ENCODE measurements at places on chromosomes 11 and 22.

DNA sequence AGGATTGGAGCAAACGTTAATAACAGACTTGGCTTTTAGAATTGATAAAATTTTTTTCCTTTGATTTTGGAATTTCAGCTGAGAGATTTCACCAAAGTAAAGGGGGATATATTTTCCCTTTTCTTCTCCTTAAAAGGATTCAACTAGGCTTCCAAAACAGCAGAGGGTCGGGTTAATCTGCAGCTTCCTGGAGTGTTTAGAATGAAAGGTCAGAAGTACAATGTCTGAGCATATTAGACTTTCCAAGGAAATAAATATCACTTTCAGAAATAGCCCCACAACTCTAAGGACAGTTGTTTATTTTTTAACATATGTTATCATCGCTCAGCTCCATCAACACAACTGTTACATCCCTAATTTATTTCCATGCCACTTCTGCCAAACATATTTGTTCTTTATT lies 1532.9 kb upstream of the RAG2 start:
- DNase-seq: no peak

DNA sequence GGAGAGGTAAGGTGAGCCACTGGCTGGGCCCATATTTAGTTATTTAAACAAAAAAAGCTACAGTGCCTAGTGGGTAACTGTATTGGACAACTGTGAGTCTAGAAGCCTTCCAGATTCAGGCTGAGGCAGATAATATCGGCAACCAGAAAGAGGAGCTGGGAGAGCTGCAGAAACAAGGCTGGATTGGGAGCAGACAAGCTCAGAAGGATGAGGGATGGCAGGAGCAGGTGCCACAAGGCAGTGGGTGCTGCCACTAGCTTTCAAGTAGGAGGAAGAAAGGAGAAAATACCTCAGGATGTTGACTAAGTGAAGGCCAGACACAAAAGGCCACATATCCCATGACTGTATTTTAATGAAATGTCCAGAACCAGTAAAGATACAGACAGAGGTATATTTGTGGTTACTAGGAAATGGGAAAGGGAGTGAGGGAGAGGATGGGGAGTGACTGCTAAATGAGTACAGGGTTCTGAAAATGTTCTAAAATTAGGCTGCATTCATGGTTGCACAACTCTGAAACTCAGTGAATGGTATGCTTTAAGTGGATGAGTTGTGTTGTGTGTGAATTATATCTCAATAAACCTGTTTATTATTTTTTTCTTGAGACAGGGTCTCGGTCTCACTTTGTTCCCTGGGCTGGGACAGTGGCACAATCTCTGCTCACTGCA lies 11.8 kb upstream of the RAPSN start:
- no peak for DNase-seq

GRCh38 chr11:78351193-78351592 lies 66.4 kb downstream of the GAB2 start:
- DNase-seq: peak; percentile 39

DNA sequence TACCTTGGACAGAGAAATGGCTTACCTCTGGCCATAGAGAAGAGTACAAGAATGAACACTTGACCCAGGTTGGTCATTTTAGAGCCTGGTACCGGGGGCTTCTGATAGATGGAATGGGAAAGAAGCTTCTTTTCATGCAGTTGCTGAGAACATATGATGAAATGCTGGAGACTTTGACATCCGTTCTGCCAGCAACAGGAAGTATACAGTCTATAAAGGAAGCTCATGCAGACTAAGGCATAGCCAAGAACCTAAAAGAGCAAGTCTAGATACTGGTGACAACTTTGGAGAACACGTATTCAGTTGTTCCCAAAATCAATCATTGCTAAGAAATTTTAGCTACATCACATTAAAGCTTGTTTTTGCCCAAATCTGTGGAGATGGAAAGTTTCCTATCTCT lies 894.6 kb downstream of the METTL15 start:
- no peak for DNase-seq

DNA sequence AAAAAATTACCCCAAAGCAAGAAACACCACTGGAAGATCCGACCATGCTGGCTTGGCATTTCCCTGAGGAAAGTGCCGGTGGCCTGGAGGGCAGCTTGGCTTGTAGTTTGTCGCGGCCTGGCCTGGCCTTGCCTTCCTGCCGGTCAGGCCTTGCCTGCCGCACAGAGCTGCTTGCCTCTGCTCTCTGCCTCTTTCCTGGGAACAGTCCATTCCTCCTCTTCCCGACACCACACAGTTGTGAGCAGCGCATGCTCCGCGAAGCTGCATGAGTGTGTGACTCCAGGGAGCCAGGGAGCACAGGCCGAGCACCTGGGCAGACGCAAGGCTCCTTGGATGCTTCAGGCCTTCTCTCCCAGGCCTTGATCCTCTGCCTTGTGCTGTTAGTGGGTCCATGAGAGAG lies 19.8 kb downstream of the CTTN start:
- DNase-seq: no peak

DNA sequence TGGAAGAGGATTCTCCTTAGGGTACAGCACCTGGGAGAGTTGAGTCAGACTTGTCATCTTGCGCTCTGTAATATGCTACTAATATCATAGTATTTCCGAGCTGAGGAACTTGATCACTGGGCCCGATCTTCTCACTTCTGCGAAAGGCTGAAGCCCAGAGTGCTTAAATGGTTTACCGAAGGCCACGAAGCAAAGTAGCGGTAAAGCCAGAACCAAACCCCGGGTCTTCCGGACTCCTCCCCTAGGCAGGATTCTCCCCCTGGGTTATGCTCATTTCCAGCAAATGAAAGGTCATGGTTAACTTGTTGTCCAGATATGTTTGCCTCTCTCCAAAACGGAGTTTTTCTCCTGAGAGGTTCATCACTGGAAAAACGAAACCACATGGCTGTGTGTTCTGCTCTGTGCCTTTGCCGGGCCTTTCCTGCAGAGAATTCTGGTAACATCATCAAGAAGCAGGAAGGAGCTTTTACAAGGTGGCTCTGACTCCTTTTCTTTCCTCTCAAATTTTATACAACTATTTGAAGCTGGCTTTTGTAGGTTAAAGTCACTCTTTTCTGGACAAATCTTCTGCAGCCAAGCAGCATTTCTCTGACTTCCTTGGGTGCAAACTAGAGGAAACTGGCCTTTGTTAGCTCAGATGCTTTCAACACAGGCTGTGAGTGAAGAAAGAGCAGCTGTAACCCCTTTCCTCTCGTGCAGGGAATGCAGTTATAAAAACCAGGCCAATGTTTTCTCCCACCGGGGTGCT lies 35.5 kb downstream of the UBASH3B start:
- peak; percentile 68 for DNase-seq

- no peak for DNase-seq
Measured at GRCh38 chr11:131710511-131710910, 340.1 kb downstream of the NTM start.

DNA sequence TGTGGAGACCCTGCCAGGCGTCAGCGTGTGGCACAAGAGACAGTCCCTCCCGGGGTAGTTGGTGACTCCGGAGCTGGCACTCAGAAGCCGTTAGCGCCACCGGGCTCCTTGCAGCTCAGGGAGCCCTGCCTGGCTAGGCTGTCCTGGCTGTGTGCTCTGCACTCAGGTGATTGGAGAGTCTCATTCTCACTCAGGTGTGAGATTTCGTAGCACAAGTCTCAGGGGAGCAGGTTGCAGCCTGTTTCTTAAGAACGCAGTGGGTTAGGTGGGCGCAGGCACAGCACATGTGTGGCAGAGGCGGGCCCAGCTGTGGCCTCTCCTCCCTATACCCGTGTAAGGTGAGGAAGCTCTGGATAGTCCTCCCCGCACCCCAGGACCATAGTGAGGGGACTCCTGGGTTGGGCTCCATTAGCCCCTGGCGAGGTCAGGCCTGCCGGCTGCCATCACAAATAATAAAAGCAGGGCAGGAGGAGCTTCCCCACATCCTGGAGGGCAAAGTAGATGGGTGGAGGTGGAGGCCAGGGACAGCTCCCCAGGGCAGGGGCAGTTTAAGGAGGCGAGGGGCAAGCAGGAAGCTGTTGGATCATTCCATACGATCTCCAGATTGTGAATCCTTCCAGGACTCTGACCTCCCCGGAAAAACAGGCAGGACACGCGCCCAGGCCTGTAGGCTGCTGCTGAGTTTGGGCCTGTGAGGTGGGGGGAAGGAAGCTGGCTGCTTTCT lies 39.4 kb downstream of the SBF1 start:
- DNase-seq: no peak

DNA sequence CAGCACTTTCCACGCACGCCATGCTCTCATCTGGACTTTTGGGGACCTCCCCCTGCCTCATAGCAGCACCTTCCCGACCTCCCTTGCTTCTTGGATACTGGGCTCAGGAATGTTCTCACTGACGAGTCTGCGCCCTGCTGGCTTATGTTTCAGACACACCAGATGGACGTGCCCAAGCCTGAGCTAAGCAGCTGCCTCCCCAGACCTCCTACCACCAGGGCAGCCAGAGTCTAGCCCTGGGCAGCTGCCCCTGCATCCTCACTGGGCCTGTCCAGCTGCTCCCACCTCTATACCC lies 13.2 kb upstream of the RGL4 start:
- no peak for DNase-seq

GRCh38 chr11:61533401-61533800 lies 24.9 kb downstream of the LRRC10B start:
- no peak for DNase-seq

GRCh38 chr22:42683578-42684283 lies 34.5 kb upstream of the CYB5R3 start:
- no peak for DNase-seq

DNA sequence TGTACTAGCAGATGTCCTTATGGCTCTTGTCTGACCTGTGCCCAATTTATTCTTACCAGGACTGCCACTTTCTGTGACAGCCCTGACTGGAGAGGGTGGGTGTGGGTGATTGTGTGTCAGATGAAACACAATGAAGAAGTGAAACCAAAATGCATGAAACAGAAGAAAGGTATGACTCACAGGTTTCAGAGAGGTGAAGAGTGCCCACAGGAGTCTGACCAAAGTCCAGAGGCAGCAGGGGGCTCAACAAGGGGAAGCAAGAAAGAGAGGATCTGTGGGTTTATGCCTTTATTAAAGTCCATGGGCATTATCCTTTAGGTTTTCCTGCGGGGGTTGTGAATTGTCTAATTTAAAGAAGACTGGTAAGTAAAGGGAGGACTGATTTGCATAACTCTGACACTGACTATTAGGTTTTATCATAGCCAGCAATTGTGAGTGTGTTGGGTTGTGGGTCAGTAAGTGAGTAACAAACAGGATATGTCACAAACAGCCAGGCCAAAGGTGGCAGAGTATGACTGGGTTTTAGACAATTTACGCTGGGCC lies 3.9 kb upstream of the OR4C6 start:
- DNase-seq: no peak

DNA sequence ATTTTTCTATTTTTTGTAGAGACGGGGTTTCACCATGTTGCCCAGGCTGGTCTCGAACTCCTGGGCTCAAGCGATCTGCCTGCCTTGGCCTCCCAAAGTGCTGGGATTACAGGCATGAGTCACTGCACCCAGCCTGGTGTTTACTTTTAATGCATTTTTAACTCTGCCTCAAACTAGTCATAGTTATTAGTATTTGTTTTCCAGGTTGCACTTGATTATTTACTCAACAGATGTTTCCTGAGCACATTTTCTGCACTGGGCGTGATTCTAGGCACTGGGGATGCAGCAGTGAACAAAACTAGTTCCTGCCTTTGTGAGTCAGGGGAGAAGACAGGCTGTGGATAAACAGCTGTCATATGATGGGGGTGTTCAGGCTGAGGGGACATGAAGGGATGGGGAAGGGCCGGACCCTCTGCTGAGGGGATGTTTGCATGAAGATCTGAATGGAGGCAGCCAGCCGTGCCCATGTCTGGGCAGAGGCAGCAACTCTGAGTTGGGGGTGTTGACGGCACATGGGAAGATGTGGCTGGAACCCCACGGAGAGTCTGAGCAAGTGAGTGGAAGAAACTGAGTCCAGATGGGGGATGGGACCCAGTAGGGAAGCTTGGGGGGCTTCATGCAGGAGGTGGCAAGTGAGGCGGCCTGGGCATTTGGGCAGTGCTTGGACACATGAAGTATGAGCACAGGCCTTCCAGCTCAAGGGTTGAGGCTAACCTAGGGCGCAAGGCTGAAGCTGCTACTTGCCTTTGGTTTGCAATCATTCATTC lies 34.4 kb downstream of the MPPED1 start:
- no peak for DNase-seq

DNA sequence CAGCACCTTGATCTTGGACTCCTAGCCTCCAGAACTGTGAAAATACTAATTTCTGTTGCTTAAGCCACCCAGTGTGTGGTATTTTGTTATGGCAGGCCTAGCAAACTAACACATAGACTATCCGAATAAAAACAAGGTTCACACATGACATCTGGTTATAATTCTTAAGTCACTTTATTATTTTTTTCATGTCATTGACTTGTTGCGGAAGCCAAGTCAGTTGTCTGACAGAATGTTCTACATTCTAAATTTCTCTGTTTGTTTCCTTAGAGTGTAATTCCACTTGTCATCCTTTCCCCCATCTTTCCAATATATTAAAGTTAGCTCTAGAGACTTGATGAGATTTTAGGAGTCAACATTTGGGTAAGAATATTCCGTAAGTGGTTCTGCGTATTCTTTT lies 40.6 kb downstream of the RAB30 start:
- no peak for DNase-seq

- no peak for DNase-seq
Measured at GRCh38 chr22:32780726-32781310, 20.7 kb upstream of the TIMP3 start.

GRCh38 chr11:32183512-32183911 lies 92.6 kb downstream of the RCN1 start:
- no peak for DNase-seq

DNA sequence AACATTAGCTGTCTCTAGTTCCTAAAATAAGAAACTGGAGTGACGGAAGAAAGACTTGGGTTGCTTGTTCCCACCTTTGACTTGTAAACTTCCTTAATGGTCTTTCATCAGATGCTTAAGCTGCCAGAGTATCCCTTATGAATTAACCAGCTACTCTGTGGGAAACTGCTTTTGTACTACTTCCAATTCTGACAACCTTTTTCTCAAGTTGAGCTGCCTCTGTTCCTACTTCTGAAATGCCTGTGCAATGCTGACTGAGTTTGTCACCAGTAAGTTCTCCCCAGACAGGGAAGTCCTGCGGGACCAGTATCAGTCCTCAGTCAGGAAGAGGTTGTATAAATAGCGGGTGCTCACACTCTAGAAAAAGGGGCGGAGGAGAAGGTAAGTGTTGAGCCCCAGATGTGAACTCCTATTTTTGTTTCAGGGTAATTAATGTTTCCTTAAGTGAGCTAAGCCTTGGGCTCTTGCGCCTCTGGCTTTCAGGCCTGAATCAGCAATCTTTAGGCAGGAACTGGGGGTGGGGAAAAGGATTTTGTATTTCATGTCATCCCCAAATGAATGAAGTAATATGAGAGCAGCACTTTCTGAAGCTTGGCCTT lies 67.2 kb downstream of the CECR2 start:
- DNase-seq: peak; percentile 63
